ENCODE measurements at places on chromosomes 2 and 18.

DNA sequence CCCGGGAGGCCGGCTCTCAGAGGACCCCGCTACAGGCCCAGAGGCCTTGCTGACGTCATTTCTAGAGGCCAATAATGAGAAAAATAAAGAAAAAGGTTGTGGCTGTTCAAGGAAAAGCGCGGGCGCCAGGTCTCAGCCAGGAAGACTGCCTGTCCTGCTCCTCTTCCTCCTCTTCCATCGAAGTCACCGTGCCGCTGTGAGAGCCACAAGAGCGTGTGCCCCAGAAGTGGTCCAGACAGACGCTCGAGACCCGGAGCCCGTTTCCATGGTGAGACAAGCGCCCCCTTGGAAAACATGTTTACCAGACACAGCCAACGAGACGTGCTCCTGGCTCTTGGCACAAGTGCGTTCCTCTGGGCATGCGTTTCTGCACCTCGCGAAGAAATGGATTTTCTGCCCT, 210.5 kb downstream of the HDAC4 start:
- DNase-seq, result no peak

- no peak for DNase-seq
Observed at GRCh38 chr2:224369028-224369632, 32.8 kb downstream of the FAM124B start.

DNA sequence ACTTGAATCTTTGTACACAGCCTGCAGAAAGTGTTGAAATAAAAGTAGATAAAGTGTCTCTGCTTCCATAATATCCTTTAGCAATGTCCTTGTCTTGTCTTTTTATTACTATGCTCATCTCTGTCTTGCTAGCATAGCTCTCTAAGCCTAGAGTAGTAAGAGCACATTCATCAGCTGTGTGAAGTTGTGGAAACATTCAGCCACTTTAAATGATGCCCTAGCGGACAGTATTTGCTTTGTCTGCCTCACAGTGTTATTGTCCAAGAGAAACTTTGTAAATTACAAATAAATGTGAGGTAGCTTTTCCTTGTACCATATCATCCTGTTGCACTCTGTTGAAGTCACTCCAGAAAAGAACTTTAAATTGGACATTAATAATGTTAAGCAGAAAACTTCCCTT, 60.3 kb upstream of the TTC21B start:
- no peak for DNase-seq

DNA sequence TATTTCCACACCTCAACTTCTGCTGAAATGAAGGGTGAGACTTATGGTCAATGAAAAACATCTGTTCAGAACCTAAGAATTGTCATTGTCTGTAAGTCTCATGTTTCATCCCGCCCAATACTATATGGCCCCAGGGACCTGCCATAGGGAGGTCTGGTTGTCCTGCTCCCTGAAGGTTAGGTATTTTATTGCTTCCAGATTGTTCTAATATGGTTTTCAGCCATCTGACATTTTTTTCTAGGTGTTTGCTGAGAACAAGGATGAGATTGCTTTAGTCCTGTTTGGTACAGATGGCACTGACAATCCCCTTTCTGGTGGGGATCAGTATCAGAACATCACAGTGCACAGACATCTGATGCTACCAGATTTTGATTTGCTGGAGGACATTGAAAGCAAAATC, 7.3 kb downstream of the XRCC5 start:
- no peak for DNase-seq

- DNase-seq, result no peak
Observed at GRCh38 chr2:150610670-150611279, 123.3 kb upstream of the RND3 start.

GRCh38 chr2:238237431-238238135, 2.3 kb downstream of the HES6 start:
- no peak for DNase-seq

DNA sequence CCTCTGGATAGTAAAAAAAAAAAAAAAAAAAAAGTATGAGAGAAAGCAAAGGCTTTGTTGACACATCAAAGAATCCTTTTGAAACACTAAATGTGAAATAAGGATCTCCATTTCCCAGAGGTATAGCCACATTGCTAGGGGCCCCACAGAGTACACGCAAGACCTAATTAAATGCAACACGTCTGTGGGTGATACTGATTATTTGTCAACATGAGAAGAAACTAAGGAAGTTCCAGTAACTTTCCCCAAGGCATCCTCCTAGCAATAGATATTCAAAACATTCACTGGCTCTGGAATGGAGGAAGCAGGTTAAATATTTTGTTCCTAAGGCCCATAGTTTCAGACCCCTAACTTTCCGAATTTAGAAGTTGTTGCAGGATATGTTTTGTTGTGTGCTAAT, 24.6 kb upstream of the EPB41L3 start:
- no peak for DNase-seq

GRCh38 chr2:53911434-53912189, 51.8 kb upstream of the GPR75 start:
- DNase-seq, result no peak

DNA sequence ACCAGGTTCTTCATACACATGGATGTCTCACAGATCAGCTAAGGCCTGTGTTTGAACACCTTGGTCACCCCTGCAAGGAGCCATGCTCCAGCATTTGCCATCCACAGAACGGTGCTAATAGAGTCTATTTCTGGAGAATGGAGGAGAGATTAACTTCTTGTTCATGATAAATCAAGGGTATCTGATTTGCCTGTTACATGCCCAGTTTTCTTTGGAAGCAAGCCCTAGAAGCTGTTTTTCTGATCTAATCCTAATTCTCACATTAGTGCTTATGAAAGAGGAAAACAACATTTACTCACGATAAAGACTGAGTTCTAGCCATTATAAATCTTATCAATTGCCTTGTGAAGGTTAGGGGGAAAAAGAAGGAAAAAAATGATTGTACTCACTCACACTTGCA, 119.6 kb upstream of the DTNA start:
- DNase-seq, result no peak

DNA sequence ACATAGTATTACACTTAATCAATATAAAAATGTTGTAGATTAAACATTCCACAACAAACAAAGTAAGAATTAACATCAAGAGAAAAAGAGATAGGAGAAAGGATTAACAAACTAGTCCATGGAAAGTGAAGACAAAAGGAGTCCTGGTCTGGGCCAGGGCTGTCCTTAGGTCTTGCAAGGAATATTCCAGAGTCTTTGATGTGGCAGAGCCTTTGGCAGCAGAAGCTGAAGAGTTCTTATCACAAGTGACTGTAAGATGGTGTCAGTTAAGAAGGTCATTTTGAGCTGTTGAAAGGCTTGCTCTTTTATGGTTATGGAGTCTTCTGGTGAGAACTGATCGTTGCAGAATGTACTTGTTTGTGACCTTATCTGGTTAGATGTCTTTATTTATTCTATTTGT, 127.7 kb upstream of the LRRTM4 start:
- DNase-seq, result no peak

- DNase-seq, result no peak
Observed at GRCh38 chr2:240258685-240259084, 118.2 kb upstream of the OTOS start.

- no peak for DNase-seq
Observed at GRCh38 chr2:68050353-68050752, 12.5 kb downstream of the C1D start.

- DNase-seq, result no peak
Observed at GRCh38 chr2:54722641-54723040, 821 bp upstream of the EML6 start.

- DNase-seq, result no peak
Observed at GRCh38 chr2:205763708-205764211, 81.5 kb downstream of the NRP2 start.

- DNase-seq, result no peak
Observed at GRCh38 chr2:83386549-83386948, 1072.5 kb downstream of the SUCLG1 start.

- no peak for DNase-seq
Observed at GRCh38 chr2:170434900-170435621, 257.1 kb downstream of the MYO3B start.

DNA sequence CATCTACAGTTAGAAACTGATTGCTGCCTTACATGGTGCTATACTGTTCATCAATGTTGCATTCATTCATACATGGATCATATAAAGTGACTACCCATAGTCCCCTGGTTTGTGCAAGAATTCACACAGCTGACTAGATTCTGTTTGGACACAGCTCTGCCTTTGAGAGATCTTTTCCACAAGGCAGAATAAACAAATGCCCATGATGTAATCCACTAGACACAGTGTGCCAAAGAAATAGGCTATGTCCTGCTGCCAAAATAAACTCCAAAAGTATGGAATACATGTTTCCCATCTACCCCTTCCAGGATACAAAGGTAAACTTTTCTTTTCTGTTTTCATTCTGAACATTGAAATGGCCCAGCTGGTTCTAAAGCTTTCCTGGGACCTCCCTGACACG, 269.4 kb upstream of the CHAC2 start:
- DNase-seq, result no peak

GRCh38 chr18:54086046-54086802, 138.2 kb downstream of the MBD2 start:
- DNase-seq, result no peak

DNA sequence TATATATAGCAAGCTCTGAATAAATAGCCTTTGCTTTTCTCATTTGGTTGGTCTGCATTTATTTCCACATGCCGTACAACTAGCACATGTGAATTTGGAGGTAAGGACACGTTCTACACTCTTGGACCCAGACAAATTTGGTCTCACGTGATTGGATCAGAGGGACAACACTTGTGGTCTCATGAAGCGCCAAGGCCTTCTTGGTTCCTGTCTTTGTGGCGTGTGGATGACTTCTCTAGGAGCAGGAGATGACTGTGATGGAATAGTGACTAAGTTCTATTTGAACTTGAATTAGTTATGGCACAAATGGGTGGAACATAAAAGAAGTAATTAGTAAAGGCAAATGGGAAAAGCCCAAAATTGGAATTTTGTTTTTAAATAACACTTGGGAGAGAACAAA, 206.9 kb downstream of the BCL2 start:
- no peak for DNase-seq

- DNase-seq, result no peak
Observed at GRCh38 chr2:8582191-8582590, 99.7 kb upstream of the ID2 start.

DNA sequence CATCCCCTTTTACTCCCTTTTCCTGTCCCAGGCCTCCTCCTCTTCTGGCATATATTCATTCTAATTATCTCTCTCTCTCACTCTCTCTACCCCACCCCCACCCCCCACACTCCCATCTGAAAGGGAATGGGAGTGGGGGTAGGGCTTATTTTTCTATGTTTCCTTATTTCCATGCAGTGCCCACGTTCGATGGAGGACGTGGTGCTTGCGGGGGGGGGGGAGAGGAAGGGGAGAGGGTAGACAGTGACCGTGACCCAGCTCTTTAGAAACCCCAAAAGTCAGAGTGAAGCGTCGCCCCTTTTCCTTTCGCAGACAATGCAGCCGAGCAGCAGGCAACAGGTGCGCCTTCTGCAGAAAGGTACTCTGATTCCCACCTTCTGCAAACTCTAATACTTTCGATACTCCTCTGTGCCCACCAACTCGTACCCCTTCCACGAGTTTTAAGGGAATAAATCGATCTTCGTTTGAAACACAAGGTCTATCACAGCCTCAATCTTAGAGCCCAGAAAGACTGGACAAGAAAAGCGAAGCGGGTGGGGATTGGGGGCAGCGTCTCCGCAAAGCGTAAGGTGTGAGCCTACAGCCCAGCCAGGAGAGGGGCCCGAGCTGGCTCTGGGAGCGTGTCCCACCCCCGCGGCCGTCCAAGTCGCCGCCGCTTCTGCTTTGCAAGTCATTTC, 891 bp upstream of the NR4A2 start:
- no peak for DNase-seq

GRCh38 chr2:235949567-235950472, 218.4 kb downstream of the GBX2 start:
- DNase-seq, result no peak

GRCh38 chr2:83221258-83221657, 1237.8 kb downstream of the SUCLG1 start:
- DNase-seq, result no peak

DNA sequence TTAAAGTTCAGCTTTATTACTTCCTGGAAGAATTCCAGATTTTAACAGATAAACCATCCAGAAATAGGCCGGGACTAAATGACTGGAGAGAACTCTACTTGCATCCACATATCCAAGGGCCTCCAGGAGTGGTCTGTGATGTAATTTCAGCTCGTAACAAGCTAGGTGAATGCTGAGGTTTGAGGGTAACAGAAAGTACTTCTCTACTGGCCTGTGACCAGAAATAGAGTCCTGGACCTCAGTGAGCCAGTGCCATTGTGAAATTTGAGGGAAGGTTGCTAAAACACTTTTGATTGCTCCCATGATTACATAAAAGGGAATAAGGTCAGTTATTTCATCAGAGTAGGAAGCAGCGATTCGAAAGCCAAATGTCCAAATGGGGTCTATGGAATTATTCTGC, 158.1 kb downstream of the DOCK10 start:
- no peak for DNase-seq

DNA sequence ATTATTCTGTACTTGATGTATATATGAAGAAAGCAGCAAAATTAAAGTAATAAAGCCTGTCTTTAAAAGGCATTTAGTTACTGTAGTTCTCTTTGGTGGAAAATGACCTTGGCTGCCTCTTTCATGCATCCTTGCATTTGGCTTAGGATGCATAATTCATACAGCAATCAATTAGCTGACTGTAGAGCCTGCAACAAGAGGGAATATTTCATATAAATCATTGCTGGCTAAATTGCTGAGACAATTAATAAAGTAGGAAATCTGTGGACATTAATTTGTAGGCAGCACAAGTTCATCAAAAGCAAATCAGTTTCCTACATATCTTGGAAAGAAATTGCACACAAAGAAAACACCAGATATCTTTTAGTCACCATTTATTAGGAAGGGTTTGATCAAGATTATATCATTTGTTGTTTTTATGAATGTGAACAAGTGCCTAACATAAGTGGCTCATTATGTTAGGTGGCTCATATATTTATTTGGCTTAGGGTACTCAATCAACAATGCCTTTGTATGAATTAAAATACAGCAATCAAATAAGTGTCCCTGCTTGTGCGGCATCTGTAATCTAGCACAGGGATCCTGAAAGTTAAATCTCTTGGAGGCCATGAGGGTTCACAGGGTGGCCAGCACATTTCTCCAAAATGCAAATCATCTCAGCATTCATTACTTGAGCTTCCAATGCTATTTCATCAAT, 220.4 kb upstream of the SPOPL start:
- DNase-seq, result no peak

- DNase-seq, result no peak
Observed at GRCh38 chr18:7521226-7521856, 45.8 kb upstream of the PTPRM start.

DNA sequence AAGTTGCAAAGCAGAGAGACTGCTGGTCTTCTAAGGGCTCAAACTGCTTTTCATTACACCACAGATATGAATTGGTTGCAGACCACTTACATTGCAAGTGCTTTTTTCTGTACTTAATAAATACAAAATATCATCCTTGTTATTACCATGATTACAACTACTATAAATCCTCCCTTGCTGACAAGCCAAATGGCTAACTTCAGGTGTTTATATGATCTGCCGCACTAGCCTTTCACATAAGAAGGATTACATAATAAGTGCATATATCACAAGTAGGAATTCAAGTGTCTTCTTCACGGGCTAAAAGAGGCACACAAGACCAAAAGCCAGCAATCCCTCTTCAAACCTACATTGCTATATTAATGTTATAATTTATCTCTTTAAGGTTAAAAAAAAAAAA, 373.0 kb downstream of the ZEB2 start:
- DNase-seq, result no peak

- no peak for DNase-seq
Observed at GRCh38 chr18:50494569-50494968, 65.3 kb upstream of the MAPK4 start.
